ENCODE measurements at places on chromosomes 7 and 10. TPM values are rescaled to one million over a fixed set of nuclear protein-coding genes. Genes with fewer than 3 reads are reported as not detected.

DNA sequence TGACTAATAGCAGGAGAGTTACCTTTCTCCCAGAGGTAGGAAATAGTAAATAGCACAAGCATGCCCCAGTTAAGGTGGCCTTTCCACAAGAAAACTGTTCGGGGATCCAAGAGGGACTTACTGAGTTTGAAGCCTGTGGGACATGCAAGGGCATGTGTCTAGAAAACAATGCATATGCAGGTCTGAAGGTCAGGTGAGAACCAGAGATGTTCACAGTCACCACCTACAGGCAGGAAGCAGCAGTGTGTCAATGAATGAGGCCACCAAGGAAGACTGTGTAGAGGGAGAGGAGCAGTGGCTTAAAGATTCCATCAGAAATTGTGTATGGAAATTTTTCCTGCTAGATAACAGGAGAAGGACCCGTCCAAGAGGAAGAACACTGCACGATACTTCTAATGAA is 66.0 kb downstream of the CALD1 start:
- peaks cover 15% of the 10 kb centered on the region for H3K4me1 ChIP-seq
- H3K4me3 ChIP-seq = no peak overlapping the region
- no peaks in the 10 kb centered on the region for H3K27me3 ChIP-seq
- DNase-seq = no peak
- H3K36me3 ChIP-seq = peaks cover 2% of the 10 kb centered on the region

DNA sequence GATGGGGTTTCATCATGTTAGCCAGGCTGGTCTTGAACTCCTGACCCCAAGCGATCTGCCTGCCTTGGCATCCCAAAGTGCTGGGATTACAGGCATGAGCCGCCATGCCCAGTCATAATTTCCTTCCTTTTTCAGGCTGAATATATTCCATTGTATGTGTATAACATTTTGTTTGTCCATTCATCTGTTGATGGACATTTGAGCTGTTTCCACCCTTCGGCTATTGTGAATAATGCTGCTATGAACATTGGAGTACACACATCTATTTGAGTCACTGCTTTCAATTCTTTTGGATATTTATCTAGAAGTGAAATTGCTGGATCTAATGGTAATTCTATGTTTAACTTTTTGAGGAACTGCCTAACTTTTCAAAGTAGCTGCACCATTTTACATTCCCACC is 34.6 kb downstream of the TLX1 start:
- H3K36me3 ChIP-seq = no peaks in the 10 kb centered on the region
- no peak overlapping the region for H3K27ac ChIP-seq
- peaks cover 11% of the 10 kb centered on the region for H3K4me1 ChIP-seq
- H3K27me3 ChIP-seq = peaks cover 56% of the 10 kb centered on the region
- no peak for DNase-seq

DNA sequence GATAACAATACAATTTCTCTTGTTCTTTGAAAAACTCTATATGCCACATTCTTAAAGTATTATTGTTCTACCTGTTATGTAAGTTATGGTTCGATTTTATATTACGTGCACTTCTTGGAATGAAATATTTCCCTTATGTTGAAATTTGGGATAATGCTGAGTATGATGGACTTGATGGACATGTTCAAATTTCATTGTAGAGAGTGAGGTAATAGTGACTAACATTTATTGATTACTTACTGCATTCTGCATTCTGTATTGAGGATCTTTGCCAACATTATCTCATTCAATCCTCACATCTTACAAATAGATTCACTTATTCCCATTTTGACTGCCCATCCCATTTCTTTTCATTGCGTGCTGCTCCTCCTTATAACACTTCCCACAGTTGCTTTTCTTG is 119.7 kb upstream of the GLCCI1 start:
- peaks cover 30% of the 10 kb centered on the region for H3K4me1 ChIP-seq
- H3K27me3 ChIP-seq = no peaks in the 10 kb centered on the region
- peaks cover 2% of the 10 kb centered on the region for H3K36me3 ChIP-seq
- no peak overlapping the region for H3K27ac ChIP-seq

- H3K4me3 ChIP-seq = no peak overlapping the region
- H3K4me1 ChIP-seq = peaks cover 30% of the 10 kb centered on the region
- no peak overlapping the region for H3K27ac ChIP-seq
- H3K27me3 ChIP-seq = peaks cover 49% of the 10 kb centered on the region
Observed at GRCh38 chr10:30052062-30052461, 7.3 kb downstream of the JCAD start.

- H3K36me3 ChIP-seq = no peaks in the 10 kb centered on the region
- no peak overlapping the region for H3K4me3 ChIP-seq
- no peak for DNase-seq
- peaks cover 15% of the 10 kb centered on the region for H3K4me1 ChIP-seq
Observed at GRCh38 chr7:94660006-94660405, 4.1 kb upstream of the SGCE start.

DNA sequence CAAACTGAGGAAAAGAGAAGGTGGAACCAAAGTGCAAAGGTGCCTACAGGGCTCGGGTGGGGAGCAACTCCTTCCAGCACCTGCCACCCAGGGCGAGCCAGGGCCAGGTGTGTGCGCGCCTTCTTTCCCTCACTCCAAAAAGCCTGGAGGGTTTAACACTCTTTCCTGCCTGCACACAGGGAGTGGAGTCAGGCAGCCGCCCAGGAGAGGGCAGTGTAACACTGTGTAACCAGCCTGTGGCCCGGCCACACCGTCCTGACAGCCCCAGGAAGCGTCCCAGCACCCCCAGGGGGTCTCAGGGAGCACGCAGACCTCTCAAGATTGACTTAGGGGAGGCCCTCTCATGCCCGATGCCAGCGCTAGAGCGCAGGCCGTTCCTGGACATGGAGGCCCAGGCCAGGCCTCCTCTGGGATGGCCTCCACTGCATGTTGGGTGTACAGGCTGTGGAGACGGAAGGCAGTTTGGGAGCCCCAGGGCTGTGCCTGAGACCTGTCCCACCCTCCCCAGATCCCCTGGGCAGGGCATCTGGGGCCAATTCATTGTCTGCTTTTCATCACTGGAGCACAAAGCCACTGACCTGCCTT is 13.4 kb downstream of the BRI3 start:
- no peaks in the 10 kb centered on the region for H3K4me1 ChIP-seq
- H3K27ac ChIP-seq = no peak overlapping the region
- no peak for DNase-seq
- peaks cover 2% of the 10 kb centered on the region for H3K36me3 ChIP-seq
- H3K4me3 ChIP-seq = no peak overlapping the region

DNA sequence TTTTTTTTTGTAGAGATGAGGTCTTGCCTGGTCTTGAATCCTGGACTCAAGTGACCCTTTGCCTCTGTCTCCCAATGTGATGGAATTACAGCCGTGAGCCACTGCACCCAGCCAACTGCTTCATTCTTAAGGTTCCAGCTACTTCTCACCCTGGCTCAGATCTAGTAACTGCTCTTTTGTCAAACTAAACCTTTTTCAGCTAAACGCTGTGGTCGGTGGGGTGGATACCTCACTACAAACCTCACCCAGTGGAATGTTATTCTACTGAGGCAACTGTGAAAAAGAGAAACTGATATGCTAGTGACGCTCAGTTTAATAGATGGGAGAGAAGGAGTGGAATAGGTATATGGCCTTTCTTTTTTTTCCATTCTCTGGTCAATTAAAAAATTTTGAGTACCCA is 1.7 kb upstream of the MRLN start:
- H3K4me3 ChIP-seq = no peak overlapping the region
- DNase-seq = no peak
- no peaks in the 10 kb centered on the region for H3K4me1 ChIP-seq
- H3K36me3 ChIP-seq = no peaks in the 10 kb centered on the region
- H3K27me3 ChIP-seq = peaks cover 16% of the 10 kb centered on the region

Gene C10orf67
- total RNA-seq = 0.18 TPM

GRCh38 chr10:44391981-44392380 is 7.1 kb upstream of the CXCL12 start:
- H3K36me3 ChIP-seq = no peaks in the 10 kb centered on the region
- no peak overlapping the region for H3K27ac ChIP-seq
- no peaks in the 10 kb centered on the region for H3K4me1 ChIP-seq
- H3K27me3 ChIP-seq = peaks cover 7% of the 10 kb centered on the region
- DNase-seq = no peak

DNA sequence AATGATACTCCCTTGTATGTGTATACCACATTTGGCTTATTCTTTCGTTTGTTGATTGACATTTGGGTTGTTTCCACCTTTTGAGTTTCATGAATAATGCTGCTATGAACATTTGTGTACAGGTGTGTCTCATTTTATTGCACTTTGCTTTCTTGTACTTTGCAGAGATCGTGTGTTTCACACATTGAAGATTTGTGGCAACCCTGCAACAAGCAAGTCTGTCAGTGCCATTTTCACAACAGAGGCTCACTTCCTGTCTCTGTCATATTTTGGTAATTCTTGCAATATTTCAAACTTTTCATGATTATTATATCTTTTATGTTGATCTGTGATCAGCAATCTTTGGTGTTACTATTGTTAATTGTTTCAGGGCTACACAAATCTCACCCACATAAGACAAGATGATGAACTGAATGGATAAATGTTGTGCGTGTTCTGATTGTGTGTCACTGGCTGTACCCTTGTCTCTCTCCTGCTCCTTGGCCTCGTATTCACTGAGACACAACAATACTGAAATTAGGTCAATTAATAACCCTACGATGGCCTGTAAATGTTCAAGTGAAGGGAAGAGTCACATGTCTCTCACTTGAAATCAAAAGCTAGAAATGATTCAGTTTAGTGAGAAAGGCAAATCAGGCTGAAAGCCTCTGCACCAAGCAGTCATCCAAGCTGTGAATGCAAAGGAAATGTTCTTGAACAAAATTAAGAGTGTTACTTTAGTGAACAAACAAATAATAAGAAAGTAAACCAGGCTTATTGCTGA is 133.6 kb upstream of the JCAD start:
- H3K4me3 ChIP-seq = no peak overlapping the region
- no peak for DNase-seq
- peaks cover 5% of the 10 kb centered on the region for H3K4me1 ChIP-seq
- no peak overlapping the region for H3K27ac ChIP-seq
- no peaks in the 10 kb centered on the region for H3K36me3 ChIP-seq
